Left lung (tissue), 14 donors: ENCODE measurements at places on chromosomes 3 and 15. TPM values are rescaled to one million over a fixed set of nuclear protein-coding genes. Genes with fewer than 3 reads are reported as not detected.

- no peak overlapping the region for H3K4me3 ChIP-seq
- peaks cover 87% of the 10 kb centered on the region for H3K27me3 ChIP-seq
Measured at GRCh38 chr3:149660462-149660861, 2.6 kb upstream of the WWTR1 start.

- H3K27ac ChIP-seq = no peak overlapping the region
- H3K36me3 ChIP-seq = no peaks in the 10 kb centered on the region
- H3K27me3 ChIP-seq = no peaks in the 10 kb centered on the region
- H3K4me3 ChIP-seq = no peak overlapping the region
Measured at GRCh38 chr3:189710620-189711402, 79.6 kb downstream of the TP63 start.

PTH1R gene
- total RNA-seq = 22.8 TPM

GOLGA6D gene
- total RNA-seq = not detected

CCDC54 gene
- not detected for total RNA-seq

GRCh38 chr3:113707835-113708234, 11.4 kb upstream of the USF3 start:
- no peak overlapping the region for H3K27ac ChIP-seq
- DNase-seq = no peak
- H3K36me3 ChIP-seq = no peaks in the 10 kb centered on the region
- H3K4me1 ChIP-seq = no peaks in the 10 kb centered on the region
- peaks cover 9% of the 10 kb centered on the region for H3K27me3 ChIP-seq

ZIC1 gene
- total RNA-seq = not detected

DNA sequence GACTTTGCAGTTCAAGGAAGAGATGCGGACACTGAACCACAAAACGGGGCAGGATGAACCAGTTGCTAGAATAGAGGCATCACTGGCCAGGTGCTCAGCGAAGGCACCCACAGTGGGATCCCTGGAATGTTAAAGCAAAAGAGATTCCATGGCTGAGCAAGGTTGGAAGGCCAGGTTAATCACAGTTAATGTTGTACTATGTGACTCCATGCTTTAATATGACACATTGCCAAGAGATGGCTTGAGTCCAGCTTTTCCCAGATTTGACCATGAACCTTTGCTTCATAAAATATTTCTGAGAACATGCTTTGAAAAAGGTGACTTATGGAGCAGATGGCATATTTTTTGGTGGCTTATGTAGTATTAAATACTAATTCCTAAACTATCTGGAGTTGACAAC, 76.2 kb upstream of the CMTM7 start:
- H3K27ac ChIP-seq = no peak overlapping the region
- no peaks in the 10 kb centered on the region for H3K27me3 ChIP-seq
- H3K4me1 ChIP-seq = peaks cover 5% of the 10 kb centered on the region
- no peaks in the 10 kb centered on the region for H3K36me3 ChIP-seq

SEMA6D gene
- total RNA-seq = 6.3 TPM

GRCh38 chr3:32592696-32593353, 22.2 kb upstream of the DYNC1LI1 start:
- H3K27ac ChIP-seq = no peak overlapping the region
- no peak for DNase-seq
- H3K4me3 ChIP-seq = no peak overlapping the region
- H3K36me3 ChIP-seq = no peaks in the 10 kb centered on the region
